Activated T-cell treated with anti-CD3 and anti-CD28 coated beads, Interleukin-2, amount 50 U/mL, for 72 hours (primary cell): ENCODE measurements at places on chromosomes 11 and 22. TPM values are rescaled to one million over a fixed set of nuclear protein-coding genes. Genes with fewer than 3 reads are reported as not detected.

The BCO2 gene
- 1.1 TPM for total RNA-seq

DNA sequence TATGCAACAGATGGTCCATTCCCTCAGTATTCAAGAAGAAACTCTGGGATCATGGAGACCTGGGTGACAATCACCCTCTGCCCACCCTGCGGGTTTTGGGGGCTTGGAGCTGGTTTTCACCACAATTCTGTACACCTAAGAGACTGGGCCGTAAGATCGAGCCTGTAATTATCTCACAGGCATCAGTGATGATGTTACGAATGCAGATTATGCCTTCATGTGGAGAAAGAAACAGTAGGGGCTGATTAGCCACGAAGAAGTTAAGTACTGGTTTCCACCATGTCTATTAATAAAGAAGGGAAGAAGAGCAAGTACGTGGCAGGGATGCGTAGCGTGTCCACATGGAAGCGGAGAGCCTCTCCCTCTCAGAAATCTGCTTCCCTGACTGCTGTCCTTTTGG is 5.3 kb upstream of the EFCAB6 start:
- DNase-seq = no peak

The JAML gene
- 369 TPM for total RNA-seq

The MMP7 gene
- total RNA-seq = not detected

The MAPK11 gene
- 27.1 TPM for total RNA-seq

GRCh38 chr22:19466848-19467752 is 11.9 kb downstream of the UFD1 start:
- no peak for DNase-seq
